ENCODE measurements at places on chromosomes 11 and 22.

DNA sequence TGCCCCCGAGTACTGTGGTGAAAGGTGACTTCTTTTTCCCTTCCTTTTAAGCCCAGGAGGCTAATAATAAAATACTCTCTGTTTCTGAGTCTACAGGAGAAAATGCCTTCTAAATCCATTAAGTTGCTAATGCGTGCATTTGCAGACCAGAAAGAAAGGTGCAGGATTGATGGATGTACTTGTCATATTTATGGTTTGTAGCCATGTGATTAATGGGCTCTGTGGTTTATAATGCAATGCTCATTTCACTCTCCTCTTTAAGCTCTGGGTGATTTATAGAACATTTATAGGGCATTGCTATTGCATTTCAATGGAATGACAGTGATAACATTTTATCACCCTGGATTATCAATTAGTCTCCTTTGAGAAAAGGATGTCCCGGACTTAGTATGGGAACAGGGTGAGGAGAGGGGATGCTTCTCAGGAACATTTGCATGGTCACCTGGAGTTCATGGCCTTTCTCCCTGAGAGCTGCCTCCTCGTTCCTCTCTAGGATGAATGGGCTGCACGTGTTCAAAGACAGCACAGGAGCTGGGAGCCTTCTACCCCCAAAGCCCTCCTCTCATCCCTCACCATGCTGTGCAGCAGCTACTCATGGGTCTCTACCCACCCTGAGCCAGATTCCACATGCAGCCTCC, 82.8 kb upstream of the HMGXB4 start:
- DNase-seq: no peak

- no peak for DNase-seq
Measured at GRCh38 chr11:24932110-24933000, 435.5 kb downstream of the LUZP2 start.

- DNase-seq: no peak
Measured at GRCh38 chr11:21552911-21553310, 640.0 kb upstream of the ANO5 start.

DNA sequence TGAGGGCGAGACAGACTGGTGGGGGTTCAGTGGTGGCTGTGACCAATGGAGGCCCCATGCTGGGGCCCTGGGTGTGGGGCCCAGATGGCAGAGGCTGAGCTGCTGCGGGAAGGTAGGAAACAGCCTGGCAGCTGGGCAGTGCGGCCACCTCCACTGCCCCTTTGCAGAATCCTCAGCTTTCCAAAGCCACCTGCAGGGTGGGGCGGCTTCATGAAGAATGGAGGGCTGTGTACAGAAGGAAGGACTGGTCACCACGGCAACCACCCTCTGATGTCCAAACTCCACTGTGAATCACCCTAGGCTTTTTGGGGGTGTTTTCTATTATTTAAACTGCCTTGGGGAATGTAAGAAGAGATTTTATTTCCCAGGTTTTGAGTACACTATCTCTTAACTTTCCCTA, 166.3 kb upstream of the NAV2 start:
- DNase-seq: no peak

DNA sequence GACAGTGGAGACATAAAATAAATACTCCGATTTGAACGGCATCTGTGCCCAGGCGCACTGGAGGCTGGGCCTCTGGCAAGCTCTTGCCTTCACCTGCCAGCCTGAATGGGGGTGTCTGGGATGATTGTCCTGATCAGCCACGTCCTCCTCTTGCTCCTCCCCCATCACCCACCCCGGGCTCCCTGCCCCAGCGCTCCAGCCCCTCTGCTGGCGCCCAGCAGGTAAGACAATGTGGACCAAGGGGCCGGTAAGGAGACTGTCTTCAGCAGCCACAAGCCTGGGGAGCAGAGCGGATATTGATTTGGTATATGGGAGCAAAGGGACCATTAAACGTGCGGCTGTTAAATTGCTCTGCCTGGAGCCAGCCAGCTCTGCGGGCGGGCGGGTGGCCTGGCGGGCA, 24.9 kb downstream of the WNT11 start:
- DNase-seq: no peak

DNA sequence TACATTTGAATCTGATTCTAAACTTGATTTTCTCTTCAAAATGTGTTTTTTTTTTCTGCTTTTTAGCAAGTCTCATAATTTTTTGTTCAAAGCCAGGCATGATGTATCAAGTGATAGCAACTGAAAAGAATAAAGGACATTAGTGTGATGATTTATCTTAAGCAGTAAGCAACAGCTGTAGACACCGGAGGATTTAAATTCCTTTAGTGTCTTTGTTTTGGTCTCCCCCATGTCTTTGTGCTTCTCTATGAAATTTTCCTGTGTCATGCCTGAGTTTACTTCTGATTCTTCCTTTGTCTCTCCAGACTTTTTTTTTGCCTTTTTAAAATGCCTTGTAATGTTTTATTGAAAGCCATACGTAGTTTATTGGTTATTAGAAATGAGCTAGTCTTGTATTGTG, 934.2 kb upstream of the RAG2 start:
- DNase-seq: no peak

DNA sequence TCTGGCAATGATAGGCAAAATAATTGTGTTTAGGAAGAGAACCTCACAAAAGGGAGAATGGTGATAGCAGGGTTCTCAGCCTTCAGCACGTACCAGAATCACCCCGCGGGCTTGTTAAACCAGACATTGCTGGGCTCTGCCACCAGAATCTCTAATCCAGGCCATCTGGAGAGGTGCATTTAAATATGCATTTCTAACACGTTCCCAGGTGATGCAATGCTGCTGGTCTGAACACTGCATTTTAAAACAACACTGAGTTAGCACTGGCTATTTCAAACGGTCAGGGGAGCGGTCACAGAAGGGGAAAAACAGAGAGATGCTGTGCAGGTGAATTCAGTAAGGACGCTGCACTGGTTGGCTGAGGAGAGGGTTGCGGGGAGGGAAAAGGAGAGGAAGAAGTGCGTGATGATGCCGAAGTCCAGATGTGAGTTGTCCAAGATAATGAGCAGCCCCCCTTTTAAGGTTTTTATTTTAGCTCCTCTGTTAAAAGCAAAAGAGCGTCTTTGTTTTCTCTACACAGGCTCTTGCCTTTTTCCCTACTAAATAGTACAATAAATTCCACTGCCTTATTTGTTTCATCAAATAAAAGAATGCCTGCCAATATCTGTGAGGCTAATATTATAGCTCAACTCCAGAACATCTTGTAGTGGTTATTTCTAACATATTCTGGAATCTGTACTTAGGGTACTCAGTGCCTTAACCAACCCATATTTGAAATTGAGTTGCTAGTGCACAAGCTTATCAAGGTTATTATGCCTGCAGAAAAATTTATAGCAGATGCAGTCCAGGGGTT, 109.6 kb upstream of the POU2AF2 start:
- DNase-seq: no peak

DNA sequence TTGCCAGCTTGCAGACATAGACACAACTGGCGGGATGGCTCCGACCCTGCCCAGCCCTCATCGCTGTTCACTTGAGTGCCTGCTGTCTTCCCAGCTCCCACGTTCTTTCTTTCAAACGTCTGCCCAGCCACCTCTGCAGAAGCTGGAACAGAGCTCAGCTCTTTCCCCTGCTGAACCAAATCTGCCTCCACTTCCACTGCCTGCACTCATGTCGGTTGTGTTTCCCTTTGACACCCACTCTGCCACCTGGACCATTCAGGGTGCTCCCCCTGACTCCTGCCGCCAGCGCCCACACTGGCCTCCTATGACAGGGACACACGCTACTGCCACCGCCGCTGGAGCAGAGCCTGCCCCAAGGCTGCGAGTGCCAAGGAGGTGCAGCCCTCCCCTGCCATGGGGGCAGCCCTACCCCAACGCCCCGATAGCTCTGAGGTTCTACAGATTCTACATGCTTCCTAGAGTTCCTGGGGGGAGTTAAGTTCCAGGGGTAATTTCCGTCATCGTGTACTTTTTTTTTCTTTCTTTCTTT, 37.9 kb downstream of the TST start:
- DNase-seq: no peak

GRCh38 chr11:91397134-91397468, 827.5 kb upstream of the FAT3 start:
- DNase-seq: no peak

GRCh38 chr11:32659672-32660071, 76.0 kb downstream of the EIF3M start:
- DNase-seq: no peak

GRCh38 chr11:18676803-18677202, 21.8 kb upstream of the TMEM86A start:
- DNase-seq: no peak

DNA sequence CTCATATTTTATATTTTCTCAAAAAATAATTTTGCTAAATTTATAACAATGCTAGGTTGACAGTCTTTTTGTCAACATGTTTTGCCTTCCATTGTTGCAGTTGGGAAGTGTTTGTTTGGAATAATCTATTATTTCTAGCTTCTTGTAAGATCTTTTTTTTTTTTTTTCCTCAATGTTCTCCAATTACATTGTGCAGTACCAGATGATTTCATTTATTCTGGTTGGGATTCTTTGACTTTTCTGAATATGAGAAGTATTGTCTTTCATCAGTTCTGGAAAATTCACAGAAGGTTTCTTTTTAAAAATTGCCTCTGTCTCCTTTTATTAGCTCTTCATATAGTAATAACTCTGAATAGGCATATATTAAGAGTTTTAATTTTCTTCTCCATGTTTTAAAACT, 245.4 kb downstream of the DYNC2H1 start:
- no peak for DNase-seq

DNA sequence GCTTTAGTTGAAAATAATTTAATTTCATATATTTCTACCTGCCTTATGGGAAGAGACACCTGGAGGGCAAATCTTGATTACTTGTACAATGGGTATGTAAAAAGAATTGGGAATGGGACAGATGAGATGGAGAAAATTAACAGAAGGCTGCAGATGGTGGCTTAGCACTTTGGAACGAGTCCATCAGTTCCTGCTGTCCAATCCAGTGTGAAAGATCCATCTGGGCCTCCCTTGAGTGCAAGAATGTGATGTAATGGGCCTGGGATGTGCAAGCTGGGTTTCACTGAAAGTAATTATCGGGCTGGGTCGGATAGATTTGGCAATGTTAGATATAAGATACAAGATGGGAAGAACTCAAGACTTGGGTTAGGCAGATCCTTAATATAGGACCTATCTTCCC, 42.0 kb downstream of the CECR2 start:
- DNase-seq: no peak

DNA sequence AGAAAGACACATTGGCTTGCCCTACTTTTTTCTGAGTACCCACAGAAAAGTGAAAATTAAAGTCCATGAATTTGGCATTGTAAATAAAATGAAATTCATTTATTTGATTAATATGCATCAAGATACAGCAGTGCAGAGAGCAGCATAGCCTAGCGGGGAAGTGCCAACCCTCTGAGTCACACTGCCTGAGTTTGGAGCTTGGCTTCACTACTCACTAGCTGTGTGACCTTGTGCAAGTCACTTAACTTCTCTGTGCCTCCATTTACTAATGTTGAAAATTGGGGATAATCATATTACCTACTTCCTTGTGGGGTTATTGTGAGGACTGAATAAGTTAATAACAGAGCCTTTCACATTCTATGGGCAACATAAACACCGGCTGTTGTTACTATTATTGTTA, 111.5 kb upstream of the CSNK2A3 start:
- no peak for DNase-seq

- no peak for DNase-seq
Measured at GRCh38 chr11:100619484-100619883, 67.6 kb upstream of the ARHGAP42 start.

DNA sequence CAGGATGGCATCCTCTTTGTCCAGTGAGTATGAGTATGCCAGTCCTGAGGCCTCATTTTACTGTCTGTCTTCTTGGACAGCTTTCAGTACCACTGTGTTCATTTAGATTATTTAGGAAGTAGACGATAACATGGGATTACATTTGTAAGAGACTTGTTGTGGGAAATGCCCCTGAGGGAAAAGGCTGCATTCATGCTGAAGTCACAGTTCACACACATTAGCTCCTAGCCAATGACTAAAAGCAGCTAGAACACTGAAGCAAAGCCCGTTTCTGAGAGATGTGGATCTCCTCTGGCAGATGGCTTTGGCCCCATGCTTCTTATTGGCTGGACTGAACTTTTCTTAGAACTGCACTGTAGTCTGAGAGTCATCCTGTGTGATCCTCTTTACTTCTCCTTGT, 242.4 kb downstream of the FAM76B start:
- DNase-seq: no peak

GRCh38 chr22:35835267-35835997, 117.8 kb downstream of the APOL5 start:
- no peak for DNase-seq

DNA sequence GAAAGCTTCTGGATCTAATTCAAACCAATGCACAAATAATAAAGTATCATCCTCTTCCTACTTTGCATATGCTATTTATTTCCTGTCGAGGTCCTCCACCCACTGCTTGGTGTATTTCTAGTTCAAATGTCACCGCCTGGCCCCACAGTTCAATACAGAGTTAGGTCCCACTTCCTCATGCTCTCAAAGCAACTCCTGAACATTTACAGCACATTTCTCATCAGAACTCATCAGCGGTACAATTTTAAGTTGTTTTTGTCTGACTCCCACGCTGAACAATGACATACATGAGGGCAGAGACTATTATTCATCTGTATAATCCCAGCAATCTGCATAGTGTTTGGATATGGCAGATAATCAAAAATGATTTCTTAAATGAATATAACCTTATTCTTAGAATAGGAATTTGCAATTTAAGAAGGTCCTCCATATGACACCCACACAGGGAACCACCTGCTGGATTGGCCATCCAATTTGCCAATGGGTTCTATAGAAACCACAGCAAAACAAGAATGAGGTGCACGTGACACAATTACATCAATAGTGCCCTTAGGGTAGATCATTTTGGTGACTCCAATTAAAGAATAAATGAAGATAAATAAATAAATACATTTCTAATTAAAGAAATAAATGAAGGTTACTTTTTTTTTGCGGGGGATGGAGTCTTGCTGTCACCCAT, 54.2 kb downstream of the SLC25A17 start:
- peak; percentile 20 for DNase-seq

- DNase-seq: no peak
Measured at GRCh38 chr22:18994056-18994455, 58.0 kb upstream of the PRODH start.

GRCh38 chr11:93199616-93200015, 1.8 kb upstream of the SLC36A4 start:
- DNase-seq: no peak

GRCh38 chr22:36433318-36434231, 45.8 kb upstream of the MYH9 start:
- DNase-seq: no peak
